ENCODE measurements at places on chromosomes 2 and 18.

- no peak for DNase-seq
These were observed 46.9 kb upstream of the CYP20A1 start for GRCh38 chr2:203191961-203192360.

DNA sequence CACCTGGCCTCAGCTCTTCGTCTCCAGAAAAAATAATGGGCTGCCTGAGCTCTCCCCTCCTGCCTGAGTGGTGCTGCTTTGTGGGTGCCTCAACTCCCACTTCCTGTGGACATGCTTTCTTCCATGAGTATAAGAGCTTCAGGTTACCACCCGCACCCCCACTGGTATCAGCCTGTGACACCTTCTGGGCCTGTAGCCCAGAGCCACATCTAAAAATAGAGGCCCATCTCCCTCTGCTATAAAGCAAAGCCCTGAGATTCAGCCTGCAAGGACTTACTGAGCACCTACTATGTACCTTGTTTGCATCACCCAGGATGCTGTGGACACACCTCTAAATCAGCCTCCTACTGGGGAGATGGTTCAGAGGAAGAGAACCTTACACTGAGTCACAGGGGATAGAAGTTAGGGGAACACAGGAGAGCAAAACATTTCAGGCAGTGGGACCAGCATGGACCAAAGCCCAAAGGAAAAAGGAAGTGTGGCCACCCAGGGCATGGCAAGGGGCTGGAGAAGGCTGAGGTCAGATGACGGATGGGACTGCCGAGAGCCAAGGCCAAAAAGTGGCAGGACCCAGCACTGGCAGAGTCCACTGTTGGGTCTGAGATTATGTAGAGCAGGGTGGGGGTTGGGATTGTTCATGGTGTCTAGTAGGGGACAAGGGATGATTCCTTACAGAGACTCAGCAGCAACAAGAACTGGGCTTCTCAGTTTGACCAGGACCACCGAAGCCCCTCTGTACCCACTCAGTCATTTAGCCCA is 123.7 kb upstream of the PPP1CB start:
- DNase-seq: no peak

- no peak for DNase-seq
These were observed 9.3 kb upstream of the ATL2 start for GRCh38 chr2:38386377-38386776.

GRCh38 chr2:19355014-19355405 is 3.4 kb downstream of the OSR1 start:
- no peak for DNase-seq

DNA sequence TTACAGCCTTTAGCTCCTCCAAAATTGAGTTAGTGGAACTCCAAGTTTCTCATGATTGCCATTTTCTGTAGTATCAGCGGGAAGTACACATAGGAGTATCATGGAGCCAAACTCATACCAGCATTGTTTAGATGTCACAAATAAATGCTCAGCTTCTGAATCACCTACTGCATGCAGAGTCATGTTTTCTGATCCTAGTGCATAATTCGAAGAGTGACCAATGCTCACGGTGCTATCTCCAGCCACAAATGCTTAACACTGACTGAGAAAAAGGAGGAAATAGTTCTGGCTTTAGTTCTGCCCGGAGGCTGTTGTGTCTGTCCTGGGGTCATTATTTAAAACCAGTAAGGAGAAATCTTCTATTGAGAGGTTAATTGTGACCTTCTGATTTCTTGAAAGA is 45.4 kb upstream of the LRATD1 start:
- DNase-seq: no peak

DNA sequence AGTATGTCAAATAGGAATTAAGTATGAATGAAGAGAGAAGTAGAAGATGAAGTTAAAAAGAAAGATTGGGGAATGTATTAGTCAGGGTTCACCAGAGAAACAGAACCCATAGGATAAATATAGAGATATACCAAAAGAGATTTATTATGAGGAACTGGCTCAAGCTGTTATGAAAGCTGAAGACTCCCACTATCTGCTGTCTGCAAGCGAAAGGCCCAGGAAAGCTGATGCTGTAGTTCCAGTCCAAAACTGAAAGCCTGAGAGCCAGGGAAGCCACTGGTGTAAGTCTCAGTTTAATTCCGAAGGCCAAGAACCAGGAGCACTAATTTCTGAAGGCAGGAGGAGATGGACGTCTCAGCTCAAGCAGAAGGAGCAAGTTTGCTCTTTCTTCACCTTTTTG is 200.9 kb upstream of the FN1 start:
- no peak for DNase-seq

DNA sequence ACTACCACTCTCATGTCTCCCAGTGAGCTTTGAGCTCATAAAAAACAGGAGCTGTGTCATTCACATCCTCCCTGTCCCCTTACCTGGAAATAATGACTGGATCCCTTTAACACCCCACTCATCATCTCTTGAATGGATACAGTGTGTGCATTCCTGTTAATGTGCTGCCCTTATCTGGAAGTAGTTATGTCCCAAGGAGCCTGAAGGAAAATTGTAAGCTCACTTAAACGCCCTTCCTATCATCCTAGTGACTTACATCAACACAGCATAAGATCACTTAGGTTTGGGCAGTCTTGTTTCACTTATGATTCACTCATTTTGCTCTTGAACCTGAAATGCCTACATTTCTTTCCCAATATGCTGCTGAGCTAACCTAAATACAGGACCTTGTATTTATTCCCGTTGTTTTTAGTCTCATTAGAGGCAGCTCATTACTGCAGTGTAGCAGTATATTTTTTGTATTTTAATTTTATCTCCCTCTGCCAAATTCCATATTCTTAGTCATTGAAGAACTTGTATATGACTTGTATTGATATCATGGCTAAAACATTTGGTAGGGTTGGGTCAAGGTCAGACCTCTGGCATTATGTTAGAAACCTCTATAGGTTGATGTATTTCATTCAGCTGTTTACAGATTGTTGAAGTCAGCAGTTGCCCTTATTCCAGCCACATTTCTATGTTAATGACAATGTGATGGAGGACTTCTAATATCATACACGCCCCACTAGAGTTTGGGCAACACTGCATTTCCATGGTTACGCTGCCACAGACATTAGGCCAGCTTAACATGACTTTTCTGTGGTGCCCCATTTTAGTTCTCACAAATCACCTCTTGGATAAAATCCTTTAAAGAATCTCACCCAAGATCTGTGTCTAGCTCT is 72.9 kb downstream of the PKP4 start:
- DNase-seq: no peak
